Left lung (tissue), 14 donors: ENCODE measurements at places on chromosomes 6 and 20. TPM values are rescaled to one million over a fixed set of nuclear protein-coding genes. Genes with fewer than 3 reads are reported as not detected.

DNA sequence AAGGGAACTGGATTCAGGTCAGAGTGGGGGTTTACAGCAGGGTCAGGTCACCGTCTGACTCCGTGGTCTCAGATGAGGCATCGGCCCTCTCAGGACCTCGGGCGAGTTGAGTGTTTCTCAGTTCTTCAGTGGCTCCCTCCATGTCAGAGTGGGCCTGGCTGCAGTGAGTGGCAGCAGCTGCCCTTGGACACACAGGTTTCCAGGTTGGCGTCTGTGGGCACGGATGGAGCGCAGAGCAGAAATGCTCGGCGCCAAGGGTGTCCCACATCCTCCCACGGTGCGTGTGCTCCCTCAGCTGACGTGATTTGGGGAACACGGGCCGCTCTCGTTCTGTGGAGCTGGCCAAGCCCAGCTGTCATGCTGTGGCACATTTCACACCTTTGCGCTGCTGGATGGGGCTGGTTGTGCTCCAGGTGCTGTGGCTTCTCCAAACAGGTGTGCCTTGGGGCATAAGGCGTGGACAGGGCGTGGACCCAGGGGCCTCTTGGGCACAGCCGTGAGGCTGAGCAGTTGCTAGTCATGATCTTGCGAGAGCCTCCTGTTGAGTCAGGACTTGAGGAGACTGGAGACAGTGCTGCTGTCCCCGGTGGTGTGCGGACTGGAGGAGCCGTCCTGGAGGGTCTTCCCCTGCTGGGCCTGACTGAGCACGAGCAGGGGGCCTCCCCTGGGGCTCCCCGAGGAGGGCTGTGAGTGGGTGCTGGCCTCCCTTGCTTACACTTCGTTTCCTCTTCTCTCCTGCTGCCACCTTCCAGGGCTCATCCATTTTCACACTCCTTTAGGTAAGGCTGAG is 9.5 kb upstream of the DNAJC5 start:
- no peak for DNase-seq

- no peak for DNase-seq
These were observed 41.7 kb downstream of the EZR start for GRCh38 chr6:158777510-158777909.

DNA sequence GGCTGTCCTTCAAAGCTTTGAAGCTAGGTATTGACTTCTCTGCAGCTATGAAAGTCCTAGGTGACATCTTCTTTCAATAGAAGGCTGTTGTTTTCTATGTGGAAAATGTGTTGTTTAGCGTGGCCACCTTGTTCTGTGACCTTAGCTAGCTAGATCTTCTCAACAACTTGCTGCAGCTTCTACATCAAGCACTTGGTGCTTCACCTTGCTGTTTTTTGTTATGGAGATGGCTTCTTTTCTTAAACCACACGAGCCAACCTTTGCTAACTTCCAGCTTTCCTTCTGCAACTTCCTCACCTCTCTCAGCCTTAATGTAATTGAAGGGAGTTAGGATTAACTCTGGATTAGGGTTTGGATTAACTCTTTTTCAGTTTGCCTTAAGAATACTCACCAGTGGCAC is 128.6 kb upstream of the MMS22L start:
- no peak for DNase-seq

GRCh38 chr6:30894935-30895334 is 10.6 kb downstream of the DDR1 start:
- DNase-seq: no peak

DNA sequence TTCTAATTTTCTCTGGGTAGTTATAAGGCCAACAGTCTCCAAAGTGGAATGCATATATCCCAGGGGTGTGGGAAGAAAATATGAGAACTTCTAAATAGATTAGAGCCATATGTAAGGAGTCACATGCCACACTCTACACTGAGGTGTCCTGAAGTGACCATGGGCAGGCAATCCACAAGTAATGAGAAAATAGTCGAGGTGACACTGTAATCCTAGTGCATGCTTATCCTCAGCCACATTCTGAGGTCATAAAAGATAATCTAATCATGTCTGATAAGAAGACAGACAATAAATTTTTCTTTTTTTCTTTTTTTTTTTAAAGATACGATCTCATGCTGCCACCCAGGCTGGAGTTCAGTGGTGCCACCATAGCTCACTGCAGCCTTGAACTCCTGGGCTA is 62.2 kb downstream of the CD164 start:
- DNase-seq: no peak

GRCh38 chr20:3908667-3909066 is 19.5 kb downstream of the PANK2 start:
- DNase-seq: no peak

DNA sequence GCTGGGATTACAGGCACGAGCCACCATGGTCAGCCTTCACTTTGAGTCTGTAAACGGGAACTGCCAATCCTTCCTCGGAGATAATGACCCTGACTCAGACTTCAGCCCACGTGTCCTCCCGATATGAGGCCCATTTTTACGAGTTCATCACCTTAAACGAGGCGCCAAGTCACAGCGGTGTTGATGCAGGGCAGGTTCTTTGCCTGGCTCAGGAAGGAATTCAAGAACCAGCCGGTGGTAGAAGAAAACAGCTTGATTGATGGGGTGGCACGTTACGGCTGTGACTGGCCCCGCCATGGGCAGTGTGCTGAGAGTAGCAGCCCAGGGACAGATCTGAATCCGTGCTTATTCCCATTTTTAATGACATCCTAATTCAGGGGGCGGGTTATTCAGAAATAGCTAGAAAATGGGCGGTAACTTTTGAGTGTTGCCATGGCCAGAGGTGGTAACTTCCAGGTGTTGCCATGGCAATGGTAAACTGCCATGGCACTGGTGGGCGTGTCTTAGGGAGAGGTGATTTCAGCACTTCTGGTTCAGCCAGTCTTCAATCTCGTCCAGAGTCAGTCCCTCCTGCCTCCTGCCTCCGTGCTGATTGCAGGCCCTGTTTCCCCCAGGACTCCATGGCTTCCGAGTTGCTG is 9.1 kb upstream of the MAP1LC3A start:
- DNase-seq: peak; percentile 28

DNA sequence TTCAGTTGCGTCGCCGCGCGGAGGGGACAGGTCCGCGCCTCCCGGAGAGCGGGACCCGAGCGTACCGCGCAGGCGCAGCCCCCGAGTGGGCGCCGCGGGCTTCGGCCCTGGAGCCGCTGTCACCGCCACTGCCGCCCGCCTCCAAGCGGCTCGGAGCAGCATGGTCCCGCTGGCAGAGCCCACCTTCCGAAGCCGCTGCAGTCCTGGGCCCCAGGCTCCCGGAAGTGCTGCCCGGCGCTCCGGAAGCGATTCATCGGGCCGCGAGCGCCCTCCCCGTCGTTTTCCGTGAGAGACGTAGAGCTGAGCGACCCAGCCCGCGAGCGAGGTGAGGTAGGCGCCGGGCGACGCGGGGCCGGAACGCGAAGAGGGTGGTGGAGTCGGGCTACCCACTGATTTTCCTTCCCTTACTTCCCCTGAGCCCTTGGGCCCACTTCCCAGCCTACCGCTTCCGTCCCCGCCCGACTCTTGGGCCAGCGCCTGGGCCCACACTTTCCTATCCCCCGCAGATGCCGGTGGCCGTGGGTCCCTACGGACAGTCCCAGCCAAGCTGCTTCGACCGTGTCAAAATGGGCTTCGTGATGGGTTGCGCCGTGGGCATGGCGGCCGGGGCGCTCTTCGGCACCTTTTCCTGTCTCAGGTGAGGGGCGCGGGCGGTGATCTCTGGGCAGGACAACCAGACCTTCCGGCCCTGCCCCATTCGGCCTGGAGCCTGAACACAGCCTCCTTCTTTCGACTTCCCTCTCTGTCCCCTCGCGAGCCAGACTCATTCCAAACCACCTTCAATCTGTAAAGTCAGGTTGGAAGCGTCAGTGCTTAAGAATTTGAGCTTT is at the start of the genes NFS1 and ROMO1:
NFS1 (minus strand) TSS at position 226 of the 830 bp plus-strand sequence; CDS start at position 162, 64 bp downstream.
ROMO1 (plus strand) TSS at position 279 of the 830 bp plus-strand sequence; CDS start at position 507, 228 bp downstream.
- DNase-seq: peak; percentile 96

DNA sequence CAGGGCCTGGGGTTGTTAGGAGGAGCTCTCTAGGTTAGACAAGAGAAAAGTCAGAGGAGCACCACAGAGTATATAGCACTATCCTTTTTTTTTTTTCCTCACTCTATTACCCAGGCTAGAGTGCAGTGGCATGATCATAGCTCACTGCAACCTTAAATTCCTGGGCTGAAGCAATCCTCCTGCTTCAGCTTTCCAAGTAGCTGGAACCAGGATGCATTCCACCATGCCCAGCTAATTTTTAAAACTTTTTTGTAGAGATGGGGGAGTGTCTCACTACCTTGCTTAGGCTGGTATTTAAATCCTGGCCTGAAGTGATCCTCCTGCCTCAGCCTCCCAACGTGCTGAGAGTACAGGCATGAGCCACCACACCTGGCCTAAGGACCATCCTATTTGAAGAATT is 19.3 kb upstream of the AKIRIN2 start:
- DNase-seq: no peak

GRCh38 chr20:41300886-41301285 is 16.6 kb downstream of the ZHX3 start:
- no peak for DNase-seq

DNA sequence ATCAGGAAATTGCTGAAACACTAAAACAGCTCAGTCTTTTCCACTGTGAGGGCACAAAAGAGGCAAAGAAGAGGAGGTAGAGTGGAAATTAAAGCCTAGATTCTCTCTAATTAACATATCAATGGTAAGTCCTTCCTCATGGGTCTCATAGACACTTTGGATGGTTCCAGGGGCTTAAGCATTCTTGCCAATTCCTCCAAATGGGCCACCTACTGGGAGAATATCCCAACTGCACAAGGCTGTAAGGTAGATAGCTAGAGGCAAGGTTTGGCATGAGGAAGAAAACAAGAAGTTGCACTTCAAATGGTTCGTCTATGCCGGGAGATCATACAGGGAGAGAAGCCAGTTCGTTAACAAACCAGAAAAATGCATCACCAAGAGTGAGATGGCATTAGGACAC is 107.6 kb upstream of the KHDRBS2 start:
- DNase-seq: no peak

KHDC1L gene
- not detected for total RNA-seq

- DNase-seq: no peak
These were observed 39.8 kb upstream of the MYL9 start for GRCh38 chr20:36501367-36502006.

DNA sequence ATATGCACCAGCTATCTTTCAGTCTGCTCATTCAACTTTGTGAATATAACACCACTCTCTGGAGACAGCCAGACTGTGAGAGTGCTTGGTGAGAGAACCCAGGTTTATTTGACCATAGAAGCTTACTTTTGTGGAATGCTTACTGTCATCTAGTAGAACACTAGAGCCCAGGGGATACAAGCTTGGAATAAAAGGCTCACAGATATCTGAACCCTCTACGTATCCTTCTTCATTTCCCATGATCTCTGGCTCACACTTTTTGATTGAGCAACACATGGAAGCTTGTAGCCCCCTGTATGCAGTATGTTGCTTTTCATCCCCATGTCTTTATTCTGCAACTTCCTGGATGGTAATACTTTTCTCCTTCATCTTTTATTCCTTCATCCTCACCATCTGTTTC is 835.3 kb upstream of the CITED2 start:
- no peak for DNase-seq

GRCh38 chr20:31392836-31393235 is 2.4 kb upstream of the DEFB119 start:
- DNase-seq: no peak

LAMA4 gene
- total RNA-seq: 87.5 TPM

C20orf204 gene
- 1.0 TPM for total RNA-seq

NKX2-2 gene
- not detected for total RNA-seq

SLC35D3 gene
- total RNA-seq: not detected

GRCh38 chr20:34449674-34450592 is 66.3 kb upstream of the DYNLRB1 start:
- DNase-seq: no peak

GRCh38 chr6:158409451-158409850 is 97.2 kb downstream of the TULP4 start:
- no peak for DNase-seq

DNA sequence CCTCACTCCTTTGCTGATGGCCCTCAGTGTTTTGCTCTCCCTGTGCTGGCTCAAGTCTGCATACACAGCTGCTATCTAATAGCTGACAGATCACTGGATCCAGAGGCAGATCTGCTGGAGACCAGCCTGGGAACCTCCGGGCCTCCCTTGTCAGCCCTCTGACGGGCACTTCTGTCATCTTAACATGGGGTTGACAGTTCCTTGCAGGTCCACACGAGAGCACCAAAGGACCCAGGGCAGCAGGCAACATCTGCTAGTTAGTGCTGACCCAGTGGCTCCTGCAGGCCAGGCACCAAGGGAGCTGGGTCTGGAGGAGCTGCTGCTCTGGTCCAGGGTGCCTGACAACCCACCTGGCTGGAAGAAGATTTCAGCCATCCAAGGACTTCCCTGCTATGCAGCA is 208.1 kb downstream of the UST start:
- no peak for DNase-seq

DNA sequence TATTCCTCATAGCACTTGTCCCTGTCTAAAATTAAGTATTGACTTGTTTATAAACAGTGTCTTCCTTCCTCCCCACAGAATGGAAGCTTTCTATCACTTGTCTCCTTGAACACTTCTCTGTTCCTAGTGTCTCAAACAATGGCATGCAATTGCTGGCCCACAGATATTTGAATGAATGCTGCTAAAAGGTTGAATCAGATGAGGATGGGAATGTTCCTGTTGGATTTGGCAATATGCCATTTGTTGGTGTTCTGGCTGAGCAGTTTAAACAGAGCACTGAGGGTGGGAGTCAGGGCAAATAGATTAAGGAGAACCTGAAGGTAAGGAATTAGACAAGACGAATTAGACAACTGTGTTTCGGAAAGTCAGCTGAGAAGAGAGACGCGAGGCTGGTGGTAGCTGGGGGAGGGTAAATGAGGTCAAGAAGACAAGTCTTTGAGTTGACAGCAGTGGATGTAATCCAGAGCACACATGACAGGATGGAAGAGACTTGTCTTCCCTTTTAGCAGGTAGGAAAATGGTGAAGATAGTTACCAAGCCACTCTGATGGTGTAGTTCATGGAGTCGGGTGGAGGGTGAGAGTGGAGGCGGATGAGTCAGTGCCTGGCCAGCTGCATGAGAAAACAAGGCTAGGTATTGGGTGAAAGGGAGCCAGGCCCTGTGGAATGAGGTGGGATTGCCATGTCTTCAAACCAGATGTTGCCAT is 58.3 kb upstream of the GNRH2 start:
- no peak for DNase-seq

DNA sequence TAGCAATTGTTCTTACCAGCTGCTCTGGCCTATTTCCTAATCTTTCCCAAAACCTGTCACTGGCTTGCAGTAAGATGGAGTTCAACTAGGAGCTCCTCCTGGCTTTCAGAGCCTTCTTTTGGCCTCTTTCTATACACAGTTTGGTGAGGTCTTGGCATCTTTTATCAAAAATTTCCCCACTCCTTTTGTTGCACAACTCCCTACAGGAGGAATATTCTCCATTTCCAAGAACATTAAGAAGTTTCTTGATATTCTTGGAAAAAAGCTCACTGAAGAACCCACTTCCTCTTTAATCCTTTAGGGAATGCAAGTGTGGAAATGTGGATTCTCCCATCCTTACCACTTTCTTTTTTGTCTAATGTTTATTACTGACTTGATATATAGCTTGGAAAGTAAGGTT is 171.3 kb upstream of the KCNK16 start:
- no peak for DNase-seq

KIF25 gene
- total RNA-seq: 1.2 TPM

OXT gene
- total RNA-seq: not detected

- DNase-seq: no peak
These were observed 54.7 kb downstream of the SSR1 start for GRCh38 chr6:7258231-7258763.

GRCh38 chr20:63968928-63969760 is 586 bp downstream of the ZNF512B start:
- DNase-seq: peak; percentile 81

JAG1 gene
- total RNA-seq: 31.2 TPM
